ENCODE measurements at places on chromosomes 13 and 19.
A peak's percentile ranks its signal among the peaks of the same experiment; 100 is the strongest.

DNA sequence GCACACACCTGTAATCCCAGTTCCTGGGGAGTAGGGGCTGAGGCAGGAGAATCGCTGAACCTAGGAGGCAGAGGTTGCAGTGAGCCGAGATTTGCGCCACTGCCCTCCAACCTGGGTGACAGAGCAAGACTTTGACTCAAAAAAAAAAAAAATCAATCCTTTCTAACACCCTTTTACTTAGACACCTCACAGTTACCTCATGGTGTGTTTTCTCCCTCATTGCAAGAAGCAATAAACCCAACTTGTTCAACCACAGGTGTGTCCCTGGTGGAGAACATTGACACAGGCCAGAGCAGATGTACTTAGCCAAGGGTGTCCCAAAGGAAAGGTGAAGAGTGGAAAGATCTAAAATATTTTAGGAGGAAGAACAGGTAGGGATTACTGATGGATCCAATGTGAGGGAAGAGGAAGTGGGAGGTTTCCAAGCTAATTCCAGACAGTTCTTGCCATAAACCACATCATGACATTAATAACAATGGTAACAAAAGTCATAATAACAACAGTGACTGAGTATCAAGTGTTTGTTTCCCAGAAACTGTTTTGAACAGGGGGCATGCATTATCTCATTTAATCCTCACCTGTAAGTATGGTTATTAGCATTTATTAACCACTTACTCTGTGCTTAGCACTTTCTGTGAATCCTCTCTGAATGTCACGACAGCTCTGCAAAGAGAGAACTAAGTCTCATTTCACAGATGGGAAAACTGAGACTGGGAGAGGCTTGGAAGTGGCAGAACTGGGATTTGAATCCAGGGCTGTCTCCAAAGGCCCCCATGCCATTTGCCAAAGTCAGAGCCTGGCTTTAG, 3.1 kb upstream of the LYPD3 start:
- DNase-seq, result no peak

DNA sequence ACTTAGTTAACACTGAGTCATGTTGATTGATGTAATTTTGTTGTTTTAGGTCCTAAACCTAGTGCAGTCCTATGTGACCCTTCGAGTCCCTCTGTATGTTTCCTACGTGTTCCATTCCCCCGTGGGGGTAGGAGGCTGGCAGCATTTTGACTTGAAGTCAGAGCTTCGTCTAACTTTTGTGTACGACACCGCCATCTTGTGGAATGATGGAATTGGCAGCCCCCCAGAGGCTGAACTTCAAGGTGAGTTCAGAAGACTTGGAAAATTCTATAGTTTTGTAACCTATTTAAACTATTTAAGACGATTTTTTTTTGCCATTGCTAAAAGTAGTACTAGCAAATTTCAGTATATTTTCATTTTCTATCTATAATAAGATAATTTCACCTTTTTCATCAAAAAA, 117.9 kb downstream of the STOML3 start:
- no peak for DNase-seq

DNA sequence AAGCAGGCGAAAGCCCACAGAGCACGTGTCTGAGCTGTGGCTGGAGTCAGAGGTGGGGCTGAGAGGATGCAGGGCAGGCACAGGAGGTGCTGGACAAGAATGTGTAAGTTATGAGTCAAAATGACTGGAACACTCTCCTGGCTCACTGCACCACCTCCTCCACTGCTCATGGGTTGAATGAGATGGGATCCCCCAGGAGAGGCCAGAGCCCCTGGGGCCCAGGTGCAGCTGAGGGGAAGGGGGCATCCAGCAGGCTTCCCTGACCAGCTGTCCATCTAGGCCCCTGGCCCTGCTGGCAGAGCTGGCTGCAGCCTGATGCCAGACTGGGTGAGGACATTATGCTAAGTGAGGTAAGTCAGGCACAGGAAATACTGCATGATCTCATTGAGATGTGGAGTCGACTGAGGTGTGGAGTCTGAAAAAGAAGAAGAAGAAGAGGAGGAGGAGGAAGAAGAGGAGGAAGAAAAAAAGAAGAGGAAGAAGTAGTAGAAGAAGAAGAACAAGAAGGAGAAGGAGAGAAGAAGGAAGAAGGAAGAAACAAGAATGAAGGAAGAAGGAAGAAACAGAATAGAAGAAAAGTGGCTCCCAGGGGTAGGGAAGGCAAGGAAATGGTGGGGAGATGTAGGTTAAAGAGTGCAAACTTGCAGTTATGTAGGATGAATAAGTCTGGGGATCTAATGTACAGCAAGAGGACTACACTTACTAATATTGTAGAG, 747.4 kb downstream of the UQCRFS1 start:
- peak; percentile 46 for DNase-seq

- DNase-seq, result no peak
Measured at GRCh38 chr13:92836171-92836570, 390.4 kb upstream of the GPC6 start.

DNA sequence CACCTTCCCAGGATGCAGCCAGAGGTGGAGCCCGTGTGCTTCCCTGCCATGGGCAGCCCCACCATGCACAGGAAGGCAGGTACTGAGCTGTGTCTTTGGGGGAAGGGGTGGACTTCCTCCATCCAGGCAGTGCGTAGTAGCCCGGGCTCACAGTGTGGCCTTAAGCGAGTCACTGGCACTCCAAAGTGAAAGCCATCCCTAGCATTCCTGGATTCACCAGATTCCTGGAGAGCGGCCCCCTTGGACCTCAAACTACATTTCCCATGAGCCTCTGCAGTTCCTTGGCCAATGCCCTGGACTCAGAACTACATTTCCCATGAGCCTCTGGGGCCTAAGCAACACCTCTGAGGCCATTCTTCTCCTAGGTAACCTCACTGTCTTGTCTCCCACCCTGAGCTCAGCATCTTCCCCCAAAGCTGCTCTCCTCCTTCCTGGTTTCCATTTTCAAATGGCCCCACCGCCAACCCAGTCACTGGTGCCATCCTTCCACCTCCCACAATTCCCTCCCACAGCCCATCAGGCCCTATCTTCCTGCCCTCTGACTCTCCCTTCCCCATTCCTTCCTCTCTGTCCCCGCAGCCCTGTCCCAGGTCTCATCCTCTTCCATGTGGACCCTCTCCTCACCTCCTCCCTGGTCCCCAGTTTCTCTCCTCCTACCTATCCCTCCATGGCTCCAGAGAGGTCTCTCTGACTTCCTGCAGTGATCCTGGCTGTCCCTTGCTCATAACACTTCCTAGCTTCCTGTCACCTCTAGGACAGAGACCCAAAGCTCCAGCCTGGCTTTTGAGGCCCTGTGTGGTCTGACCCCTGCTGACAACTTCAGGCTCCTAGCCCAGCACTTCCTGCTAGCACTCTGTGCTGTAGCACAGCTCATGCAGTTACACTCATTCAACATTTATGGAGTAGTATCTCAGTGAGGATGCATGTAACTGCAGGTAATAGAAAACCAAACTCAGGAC, at the start of gene C19orf81:
Gene C19orf81, plus strand, starts transcription at position 13 of the 959 bp plus-strand sequence. Its CDS starts 0 bp downstream, at position 13.
- DNase-seq, result peak; percentile 21

- no peak for DNase-seq
Measured at GRCh38 chr19:50896591-50897190, 14.5 kb downstream of the KLK4 start.

GRCh38 chr13:99967498-99967868, 4.1 kb downstream of the ZIC5 start:
- no peak for DNase-seq

DNA sequence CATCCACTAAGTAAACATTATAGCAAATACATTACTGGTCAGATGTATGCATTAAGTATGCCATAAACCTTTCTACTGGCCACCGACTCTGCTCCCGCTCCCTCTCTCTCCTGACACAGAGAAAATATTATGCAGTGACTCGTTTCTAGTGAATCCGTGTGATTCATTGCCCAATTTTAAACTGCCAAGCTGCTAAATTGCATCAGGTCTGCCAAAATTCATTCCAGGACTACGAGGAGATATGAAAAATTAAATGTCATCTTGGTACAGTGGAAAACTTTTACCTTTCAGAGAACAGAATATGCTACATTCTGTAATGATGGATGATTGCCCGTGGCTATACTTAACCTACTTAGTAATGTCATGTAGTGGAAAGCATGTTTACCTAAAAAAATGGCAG, 368.8 kb upstream of the TSHZ3 start:
- DNase-seq, result no peak

GRCh38 chr19:20923077-20923871, at the start of gene ZNF85:
Gene ZNF85, plus strand, starts transcription at chr19:20923251. Its CDS starts 150 bp downstream, at chr19:20923401.
- peak; percentile 85 for DNase-seq

GRCh38 chr13:103537616-103538015, 471.4 kb upstream of the SLC10A2 start:
- no peak for DNase-seq

DNA sequence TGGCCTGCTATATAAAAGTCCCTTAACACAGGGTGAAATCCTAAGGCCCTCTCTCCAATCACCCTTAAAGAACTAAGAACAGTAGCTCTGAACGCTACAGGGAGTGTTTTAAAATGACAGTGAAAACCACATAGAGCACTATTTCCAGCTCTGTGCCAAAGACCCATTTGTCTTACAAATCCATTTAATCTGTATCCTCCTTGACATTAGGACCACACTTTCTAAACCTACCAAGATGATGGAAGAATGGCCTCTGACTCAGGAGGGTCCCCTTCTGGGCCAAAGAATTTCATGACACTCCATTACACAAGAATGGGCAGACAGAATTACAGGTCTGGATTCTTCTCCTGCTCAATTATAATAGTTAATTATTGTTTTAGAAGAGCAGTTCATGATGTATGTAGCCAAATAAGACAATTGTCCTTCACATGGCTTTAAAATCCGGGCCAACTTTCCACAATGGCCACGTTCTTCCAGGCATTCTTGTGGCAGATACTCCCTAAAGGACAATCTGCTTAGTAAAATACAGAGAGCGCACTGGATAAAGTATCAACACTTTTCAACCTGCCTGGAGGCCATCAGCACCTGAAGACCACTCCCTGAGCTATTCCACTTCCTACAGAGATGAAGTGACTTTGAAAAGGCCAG, 61.0 kb downstream of the STK24 start:
- DNase-seq, result no peak

DNA sequence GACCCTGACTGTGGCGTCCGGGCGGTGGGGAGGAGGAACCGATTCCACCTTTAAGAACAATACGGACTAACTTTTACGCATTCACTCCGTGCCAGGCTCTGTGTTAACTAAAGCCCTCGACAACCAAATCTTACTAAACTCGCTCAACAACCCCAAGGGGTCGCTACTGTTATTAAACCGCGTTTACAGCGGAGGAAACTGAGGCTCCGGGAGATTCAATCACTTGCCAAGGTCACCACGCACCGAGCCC, 1.2 kb downstream of the SAMD1 start:
- no peak for DNase-seq

DNA sequence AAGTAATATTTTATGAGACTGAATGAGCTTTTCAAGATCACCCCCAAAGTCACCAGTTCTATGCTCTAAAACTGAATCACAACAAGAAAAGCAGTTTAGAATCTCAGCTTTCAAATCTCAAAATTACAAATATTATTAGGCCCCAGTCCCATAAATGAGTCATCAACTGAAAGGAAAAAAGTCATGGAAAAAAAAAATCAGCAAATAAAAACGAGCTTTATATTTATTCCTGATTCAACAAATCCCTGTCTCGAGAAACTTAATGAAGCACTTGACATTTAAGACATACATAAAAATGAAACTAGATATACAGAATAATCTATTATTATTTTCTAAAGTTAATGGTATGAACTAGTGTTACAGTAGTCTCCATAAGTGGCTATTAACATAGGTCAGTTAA, 203.0 kb downstream of the DIAPH3 start:
- DNase-seq, result no peak

- DNase-seq, result no peak
Measured at GRCh38 chr19:40862785-40863184, 12.5 kb upstream of the CYP2A6 start.

GRCh38 chr13:37816276-37816675, 53.3 kb downstream of the TRPC4 start:
- no peak for DNase-seq

- DNase-seq, result no peak
Measured at GRCh38 chr19:18612772-18613588, at the start of gene TMEM59L. Gene TMEM59L, plus strand, starts transcription at chr19:18612870. Its CDS starts 89 bp downstream, at chr19:18612959.

DNA sequence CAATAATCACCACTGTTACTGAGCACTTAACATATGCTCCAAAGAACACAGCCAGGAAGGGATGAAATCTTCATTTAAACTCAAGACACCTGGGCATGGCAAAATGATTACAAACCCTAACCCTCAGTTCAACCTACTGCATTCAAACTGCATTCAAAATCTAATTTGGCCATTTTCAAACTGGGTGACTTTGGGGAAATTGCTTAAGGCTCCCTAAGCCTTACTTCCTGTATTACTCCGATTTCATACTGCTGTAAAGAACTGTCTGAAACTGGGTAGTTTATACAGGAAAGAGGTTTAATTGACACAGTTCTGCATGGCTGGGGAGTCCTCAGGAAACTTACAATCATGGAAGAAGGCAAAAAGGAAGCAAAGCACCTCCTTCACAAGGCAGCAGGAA, 50.4 kb downstream of the CBY2 start:
- DNase-seq, result no peak

DNA sequence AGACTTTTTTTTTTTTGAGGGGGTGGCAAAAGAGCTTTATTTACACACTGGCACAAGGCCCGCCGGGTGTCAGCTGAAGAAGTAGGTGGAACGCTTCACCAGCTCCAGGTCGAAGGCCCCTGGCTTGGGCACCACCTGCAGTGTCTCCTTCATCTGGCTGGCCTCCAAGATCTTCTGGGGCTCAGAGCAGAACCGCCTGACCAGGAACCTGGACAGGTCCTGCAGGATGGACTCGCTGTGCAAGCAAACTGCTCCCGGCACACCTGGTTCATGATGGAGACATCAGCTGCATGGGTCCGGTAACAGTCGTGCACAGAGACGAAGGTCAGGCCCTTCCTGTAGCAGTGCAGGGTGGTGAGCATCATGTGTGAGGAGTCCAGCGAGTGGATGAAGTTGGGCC, 4.4 kb upstream of the CYP4F2 start:
- DNase-seq, result no peak

- DNase-seq, result no peak
Measured at GRCh38 chr13:72890546-72890945, 108.6 kb downstream of the PIBF1 start.

- no peak for DNase-seq
Measured at GRCh38 chr13:31755803-31756212, 16.5 kb downstream of the RXFP2 start.

DNA sequence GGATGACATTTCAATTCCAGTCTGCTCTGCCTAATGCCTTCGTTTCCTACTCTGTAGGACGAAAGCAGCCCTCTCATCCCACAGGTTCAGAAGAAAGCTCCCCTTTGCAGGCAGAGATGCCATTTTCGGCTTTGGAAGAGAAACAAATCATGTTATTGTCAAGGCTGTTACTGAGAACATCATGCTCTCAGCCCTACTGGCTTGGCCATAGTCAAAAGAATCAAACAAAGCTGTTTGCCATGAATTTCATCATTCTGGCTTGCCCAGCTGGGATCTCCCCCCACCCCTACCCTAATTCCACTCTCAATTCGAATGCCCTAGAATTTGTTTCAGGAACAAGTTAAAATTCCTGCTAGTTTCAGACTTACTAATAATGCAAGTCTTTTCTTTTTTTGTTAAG, 162.3 kb upstream of the SERP2 start:
- no peak for DNase-seq

- DNase-seq, result no peak
Measured at GRCh38 chr13:49649963-49650312, 21.6 kb downstream of the ARL11 start.

- DNase-seq, result no peak
Measured at GRCh38 chr13:112145551-112146360, 78.8 kb downstream of the SOX1 start.
